Renal cortex interstitium (tissue), 15 donors: ENCODE measurements at places on chromosomes 4 and X.

GRCh38 chr4:105859233-105859632, 36.0 kb upstream of the NPNT start:
- DNase-seq, result no peak

- DNase-seq, result no peak
Measured at GRCh38 chrX:136806891-136807410, 26.2 kb upstream of the ARHGEF6 start.

DNA sequence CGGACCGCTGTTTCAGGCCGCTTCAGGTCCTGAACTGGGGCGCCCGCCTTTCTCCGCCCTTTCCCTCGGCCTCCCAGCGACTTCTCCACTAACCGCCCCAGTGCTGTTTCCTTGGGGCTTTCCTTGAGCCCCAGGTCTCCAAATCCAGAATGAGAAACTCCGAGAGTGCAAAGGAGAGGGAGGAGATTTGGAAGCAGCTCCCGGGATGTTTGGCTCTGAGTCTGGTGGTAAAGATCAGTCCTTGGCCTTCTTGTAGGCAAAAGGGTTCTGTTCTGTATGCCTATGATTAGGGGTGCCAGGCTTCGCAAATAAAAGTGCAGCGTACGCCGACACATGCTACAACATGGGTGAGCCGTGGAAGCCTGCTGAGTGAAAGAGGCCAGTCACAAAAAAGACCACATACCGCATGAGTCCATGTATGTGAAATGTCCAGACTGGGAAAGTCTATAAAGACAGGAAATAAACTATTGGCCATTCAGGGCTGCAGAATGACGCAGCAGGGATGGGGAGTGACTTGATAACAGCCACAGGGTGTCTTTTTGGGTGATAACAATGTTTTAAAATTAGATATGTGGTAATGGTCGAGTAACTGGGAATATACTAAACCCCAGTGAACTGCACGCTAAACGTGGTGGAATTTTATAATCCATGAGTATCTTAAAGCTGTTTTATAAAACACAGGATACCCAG, 99.8 kb downstream of the TRAPPC11 start:
- DNase-seq, result no peak

GRCh38 chr4:159347813-159348212, 244.9 kb downstream of the RAPGEF2 start:
- DNase-seq, result no peak

GRCh38 chr4:111959222-111959621, 186.0 kb upstream of the FAM241A start:
- no peak for DNase-seq

DNA sequence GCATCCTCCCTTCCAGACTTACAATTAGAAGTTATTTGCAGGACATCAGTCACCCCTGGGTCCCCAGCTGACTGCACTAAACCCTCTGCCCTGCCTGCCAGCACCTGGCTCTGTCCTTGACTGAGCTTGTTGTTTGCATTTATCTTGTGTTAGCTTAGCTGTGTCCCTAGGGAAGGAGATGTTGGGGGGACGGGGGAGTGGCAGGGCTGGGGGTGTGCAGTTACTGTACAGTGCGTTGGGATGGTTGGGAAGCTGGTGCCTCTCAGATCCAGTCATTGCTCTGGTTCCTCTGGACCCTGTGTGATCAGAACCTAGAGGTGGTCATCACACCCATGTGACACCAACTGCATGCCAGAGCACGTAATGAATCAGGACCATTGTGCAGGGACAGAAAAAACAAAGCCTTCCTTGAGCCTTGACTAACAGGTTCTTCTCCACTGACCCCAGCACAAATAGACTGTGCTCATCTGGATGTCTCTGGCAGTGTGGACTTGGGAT, 32.7 kb upstream of the PROM1 start:
- DNase-seq, result no peak

GRCh38 chrX:150224676-150225075, 138.4 kb upstream of the MAMLD1 start:
- DNase-seq, result no peak

GRCh38 chr4:158046345-158046744, 126.5 kb downstream of the GASK1B start:
- DNase-seq, result no peak

DNA sequence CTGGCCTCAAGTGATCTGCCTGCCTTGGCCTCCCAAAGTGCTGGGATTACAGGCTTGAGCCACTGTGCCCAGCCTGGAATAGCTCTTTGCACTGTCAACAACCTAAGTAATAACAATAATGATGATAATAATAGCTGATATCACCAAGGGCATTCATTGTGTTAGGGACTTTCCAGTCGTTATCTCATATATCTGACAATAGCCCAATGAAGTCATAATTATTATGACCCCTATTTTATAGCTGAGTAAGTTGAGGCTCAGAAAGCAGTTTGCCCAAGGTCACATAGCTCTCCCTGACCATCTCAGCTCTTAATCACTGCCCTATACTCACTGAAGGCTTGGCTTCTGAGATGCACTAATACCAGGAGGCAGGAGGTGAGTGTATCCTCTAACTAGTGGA, 18.7 kb upstream of the MAP7D3 start:
- no peak for DNase-seq

- no peak for DNase-seq
Measured at GRCh38 chrX:981791-982626, 230.4 kb downstream of the CRLF2 start.

DNA sequence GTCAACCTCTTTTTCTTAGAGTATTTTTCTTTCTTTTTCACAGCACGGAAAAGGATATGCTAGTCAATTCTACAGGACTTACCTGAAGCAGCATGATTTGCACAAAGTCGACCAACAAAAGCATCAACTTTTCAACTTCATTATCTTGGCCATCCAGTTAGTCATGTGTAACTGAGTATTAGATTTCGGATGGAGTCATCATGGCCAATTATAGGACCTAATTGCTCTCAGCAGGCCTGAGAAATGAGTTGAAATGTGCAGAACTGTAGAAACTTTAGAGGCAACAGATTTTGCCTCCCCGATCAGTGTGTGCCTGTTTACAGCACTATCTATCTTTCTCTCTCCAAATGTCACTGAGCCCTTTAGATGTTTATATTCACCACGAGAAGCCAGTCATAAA, 41.0 kb downstream of the PCDH10 start:
- DNase-seq, result no peak

- DNase-seq, result no peak
Measured at GRCh38 chrX:19883878-19884277, 3.5 kb downstream of the SH3KBP1 start.

DNA sequence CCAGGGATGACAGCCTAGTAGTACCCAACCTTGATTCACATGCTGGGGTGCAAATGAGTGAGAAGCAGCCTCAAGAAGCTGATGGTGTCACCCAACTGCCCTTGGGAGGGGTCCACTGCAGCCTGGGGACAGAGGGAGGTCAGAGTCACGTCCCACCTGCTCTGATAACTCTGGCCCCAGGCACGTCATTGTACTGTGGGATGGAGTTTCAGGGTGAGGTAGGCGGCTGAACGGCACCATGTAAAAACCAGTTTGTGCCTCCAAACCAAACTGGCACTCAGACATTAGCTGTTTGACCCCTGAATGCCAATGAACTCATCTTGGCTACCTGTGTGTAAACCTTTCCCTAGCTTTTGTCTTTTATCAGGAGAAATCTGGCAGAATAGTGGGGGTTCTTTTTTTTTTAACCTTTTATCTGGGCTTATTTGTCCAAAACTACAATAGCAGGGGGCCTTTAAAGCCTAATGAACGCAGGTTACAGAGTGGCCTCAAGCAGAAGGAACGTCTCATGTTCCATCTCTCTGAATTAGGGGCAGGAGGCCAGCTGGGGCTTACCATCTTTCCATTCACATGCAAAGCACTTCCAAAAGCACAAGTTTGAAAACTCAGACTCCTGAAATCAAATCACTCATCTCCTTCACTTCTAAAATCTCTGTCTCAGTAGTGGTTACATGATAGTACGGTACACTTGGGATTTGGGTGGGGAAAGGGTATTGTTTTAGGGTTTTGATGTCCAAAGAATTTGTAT, 89.4 kb downstream of the IRF2 start:
- DNase-seq, result no peak

DNA sequence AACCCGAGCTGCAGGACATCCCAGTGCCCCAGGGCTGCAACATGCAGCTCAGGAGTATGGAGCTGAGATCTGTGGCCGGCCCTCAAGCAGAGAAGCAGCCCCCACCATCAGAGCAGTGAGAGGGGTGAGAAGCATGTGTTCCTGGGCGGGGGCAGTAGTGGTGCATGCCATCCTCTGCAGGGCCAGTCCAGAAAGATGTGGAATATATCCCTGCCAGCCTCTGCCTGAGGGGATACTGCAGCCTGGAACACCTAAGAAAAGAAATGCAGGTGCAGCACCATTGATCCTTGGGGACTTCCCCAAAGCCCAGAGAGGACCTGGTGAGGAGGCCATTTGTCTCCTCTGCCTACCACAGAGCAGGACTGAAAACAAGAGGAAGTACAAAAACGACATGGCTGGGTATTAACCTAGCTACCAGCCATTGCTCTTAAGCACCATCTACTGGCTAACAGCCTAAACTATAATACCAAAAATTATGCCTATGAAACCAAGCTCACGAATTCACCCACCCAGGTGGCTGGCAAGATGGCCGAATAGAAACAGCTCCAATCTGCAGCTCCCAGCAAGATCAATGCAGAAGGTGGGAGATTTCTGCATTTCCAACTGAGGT, 158.8 kb downstream of the ADGRA3 start:
- DNase-seq, result no peak
